ENCODE measurements at places on chromosomes 13 and 19.

- DNase-seq: no peak
Measured at GRCh38 chr19:15185188-15185587, 15.6 kb downstream of the NOTCH3 start.

DNA sequence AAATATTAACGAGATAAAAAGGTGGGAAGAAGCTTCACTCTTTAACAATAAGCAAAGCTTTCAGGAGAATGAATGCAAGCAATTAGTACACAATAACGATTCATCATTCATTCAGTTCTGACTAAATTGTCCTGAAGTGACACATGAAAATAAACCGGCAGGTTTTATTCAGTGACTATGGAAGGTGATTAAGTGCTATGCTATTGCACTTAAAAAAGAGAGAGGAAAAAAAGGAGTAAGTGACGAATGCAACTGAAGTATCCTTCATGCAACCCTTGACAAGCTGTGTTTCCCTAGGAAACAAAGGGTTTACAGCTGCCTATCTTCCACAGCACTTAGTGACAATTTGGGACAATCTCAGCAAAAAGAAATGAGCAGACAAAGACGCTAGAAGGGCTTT, 1.4 kb downstream of the LIG4 start:
- DNase-seq: no peak

DNA sequence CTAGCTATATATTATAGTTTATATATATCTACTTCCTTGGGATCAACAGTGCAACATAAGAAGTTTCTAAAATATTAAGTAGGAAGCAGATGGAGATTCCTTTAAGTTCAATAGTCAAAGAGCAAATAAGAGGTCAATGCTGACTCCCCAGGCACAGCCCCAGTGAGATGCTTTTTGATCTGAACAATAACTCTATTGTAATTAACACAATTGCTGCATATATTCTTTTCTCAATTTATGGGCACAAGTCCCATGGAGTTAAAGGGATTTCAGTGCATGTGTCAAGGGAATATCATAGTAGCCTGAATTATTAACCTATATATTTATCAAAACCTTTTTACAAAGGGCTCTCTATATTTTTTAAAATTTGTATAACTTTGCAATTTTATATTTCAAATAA, 180.8 kb downstream of the SPRY2 start:
- DNase-seq: no peak

GRCh38 chr13:51956717-51957116, 54.5 kb downstream of the ATP7B start:
- no peak for DNase-seq

- DNase-seq: no peak
Measured at GRCh38 chr19:688214-688613, 7.0 kb downstream of the PRSS57 start.

- no peak for DNase-seq
Measured at GRCh38 chr13:84677836-84678235, 795.6 kb upstream of the SLITRK1 start.

DNA sequence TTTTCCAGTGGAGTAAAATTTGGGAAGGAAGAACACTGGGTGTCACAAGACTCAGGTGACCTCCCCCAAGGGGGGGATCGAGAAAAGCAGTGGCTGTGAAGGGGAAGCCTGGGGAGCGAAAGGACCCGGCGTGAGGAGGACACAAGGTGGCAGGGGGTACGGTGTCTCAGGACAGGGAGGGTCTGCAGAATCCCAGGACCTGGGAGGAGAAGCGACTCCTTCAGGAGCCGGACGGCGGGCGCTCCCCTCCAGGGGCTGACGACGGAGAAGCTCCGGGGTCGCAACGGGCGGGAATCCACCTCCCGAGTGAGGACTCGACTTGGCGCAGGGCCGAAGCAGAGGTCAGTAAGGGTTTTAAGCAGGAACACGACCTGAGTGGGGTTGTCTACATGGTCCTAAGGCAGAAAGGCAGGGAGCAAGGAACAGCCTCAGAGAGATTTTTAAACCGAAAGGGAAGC, 529 bp downstream of the ZNF836 start:
- DNase-seq: no peak

DNA sequence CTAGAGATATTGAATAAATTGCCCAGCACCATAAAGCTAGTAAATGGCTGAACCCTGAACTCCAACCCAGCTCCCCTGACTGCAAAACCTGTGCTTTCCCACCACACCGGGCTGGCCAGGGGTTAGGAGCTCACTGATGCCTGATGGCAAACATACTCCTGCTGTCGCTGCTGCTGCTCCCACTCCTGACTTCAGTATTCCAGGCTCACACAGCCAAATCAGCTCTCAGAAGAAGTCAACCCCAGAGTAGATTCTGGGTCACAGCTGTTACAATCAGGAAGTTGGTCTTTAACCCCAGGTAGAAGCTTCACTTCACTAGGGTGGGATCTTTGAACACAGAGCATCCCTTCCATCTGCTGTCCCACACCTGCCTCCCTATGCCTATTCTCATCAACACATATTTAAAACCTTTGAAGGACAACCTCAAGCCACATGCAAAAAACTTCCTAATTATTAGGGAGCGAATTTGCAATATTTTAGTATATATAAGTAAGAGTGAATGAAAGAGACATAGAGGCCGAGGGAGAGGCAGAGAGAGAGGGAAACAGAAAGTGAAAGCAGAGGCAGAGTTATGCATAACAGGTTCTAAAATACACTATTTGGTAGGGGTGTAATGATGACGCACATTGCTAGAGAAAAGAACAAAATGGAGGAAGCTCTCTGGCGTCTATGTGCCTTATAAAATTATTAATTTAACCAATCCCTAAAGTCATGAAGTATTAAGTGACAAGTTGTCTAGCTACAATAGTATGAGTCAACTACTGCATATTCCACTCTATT, 99.4 kb upstream of the SERP2 start:
- DNase-seq: no peak

GRCh38 chr13:89610881-89611280, 1736.6 kb upstream of the MIR17HG start:
- DNase-seq: no peak

GRCh38 chr13:98333486-98333885, 156.4 kb upstream of the RNF113B start:
- no peak for DNase-seq

- DNase-seq: no peak
Measured at GRCh38 chr13:74871369-74872070, 610.4 kb downstream of the TBC1D4 start.

GRCh38 chr13:95185851-95186250, 115.4 kb downstream of the ABCC4 start:
- no peak for DNase-seq
